ENCODE measurements at places on chromosomes 7 and 10.

- no peak for DNase-seq
- H3K4me3 ChIP-seq, result no peak overlapping the region
- peaks cover 5% of the 10 kb centered on the region for H3K4me1 ChIP-seq
- H3K27me3 ChIP-seq, result peaks cover 6% of the 10 kb centered on the region
Observed at GRCh38 chr7:112124061-112124766, 82.0 kb downstream of the DOCK4 start.

DNA sequence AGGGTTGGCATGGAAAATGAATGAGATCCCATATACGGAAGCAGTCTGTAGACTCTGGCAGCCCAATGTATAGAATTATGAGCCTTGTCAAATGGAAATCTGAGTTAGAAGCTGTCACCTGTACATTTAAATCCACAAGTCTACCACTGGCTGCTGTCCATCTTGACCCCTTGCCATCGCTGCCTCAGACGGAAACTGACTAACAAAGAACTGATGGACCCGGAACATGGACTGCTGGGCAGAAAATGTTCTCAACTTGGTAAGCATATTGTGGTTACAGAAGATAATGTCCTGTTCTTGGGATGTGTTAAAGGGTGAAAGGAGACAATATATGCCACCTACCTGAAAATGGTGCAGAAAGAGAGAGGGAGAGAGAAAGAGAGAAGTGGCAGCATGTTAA is 37.5 kb downstream of the PARP12 start:
- no peak for DNase-seq
- peaks cover 8% of the 10 kb centered on the region for H3K4me1 ChIP-seq
- no peak overlapping the region for H3K27ac ChIP-seq
- H3K36me3 ChIP-seq, result peaks cover 6% of the 10 kb centered on the region

DNA sequence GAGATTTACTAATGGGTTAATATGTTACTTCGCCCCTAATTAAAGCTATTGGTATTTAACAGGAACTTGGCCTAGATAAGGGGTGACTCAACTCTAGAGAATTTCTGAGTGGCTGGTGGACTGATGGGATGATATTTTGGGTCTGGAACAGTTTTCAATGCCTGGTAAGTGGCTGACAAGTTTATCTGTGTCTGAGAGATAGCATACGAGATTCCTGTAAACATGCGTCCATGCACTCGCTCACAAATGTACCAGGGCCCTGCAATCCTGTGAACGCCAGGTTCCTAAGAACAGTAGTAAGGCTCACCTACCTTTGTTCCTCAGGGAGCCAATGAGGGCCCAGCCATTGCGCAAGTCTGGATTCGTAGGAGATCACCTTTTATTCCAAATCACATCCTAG is 683.8 kb upstream of the ANKRD30A start:
- H3K4me3 ChIP-seq, result no peak overlapping the region
- DNase-seq, result no peak
- no peaks in the 10 kb centered on the region for H3K27me3 ChIP-seq
- H3K27ac ChIP-seq, result no peak overlapping the region
- H3K4me1 ChIP-seq, result no peaks in the 10 kb centered on the region
- no peaks in the 10 kb centered on the region for H3K36me3 ChIP-seq

- H3K36me3 ChIP-seq, result no peaks in the 10 kb centered on the region
- H3K4me1 ChIP-seq, result peaks cover 13% of the 10 kb centered on the region
- DNase-seq, result no peak
- H3K4me3 ChIP-seq, result no peak overlapping the region
- H3K27me3 ChIP-seq, result peaks cover 14% of the 10 kb centered on the region
Observed at GRCh38 chr10:29628311-29628710, 6.5 kb downstream of the SVIL start.

DNA sequence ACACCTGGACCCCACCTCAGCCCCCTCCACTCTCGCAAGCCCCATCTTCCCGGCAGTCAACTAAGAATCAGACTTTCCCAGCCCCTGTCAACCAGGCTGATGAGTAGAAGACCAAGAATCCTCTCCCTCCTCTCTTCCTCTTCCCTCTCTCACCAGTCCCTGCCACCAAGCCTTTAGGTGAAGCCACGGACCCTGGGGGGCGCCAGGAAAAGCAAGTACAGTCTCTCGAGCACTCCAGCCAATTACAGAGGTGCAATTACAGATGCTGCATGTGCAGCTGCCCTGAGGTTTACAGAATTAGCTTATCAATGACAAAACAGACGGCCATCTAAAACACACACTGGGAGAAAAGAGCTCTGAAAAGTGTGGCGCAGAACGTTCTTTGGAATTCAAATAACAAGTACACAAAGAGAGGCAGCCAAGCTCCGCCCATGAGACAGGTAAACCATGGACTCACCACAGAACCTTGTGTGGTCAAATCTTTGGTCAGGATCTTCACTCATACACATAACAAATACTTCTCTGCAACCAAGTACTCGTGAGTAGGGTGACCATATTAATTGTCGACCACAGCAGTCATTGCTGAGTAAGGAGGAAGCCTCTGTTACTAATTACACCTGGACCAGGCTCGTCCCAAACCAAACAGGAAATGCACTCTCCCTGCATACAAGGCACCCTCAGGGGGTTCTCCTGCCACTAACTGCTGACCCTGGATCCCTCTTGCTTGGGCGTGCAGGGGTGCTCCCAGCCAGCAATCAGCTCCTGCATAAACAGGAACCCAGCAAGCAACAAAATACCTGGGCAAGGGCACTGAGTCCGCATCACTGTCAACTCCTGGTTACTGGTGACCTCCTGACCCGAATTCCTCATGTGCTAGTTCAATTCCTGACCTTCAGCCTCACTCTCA is 189.2 kb downstream of the FAM107B start:
- peaks cover 25% of the 10 kb centered on the region for H3K36me3 ChIP-seq
- H3K27ac ChIP-seq, result peak overlapping the region; percentile 98
- H3K4me3 ChIP-seq, result no peak overlapping the region
- no peak for DNase-seq
- peaks cover 63% of the 10 kb centered on the region for H3K4me1 ChIP-seq

- no peak overlapping the region for H3K4me3 ChIP-seq
- peaks cover 13% of the 10 kb centered on the region for H3K36me3 ChIP-seq
- H3K4me1 ChIP-seq, result peaks cover 22% of the 10 kb centered on the region
- no peak for DNase-seq
- H3K27ac ChIP-seq, result no peak overlapping the region
Observed at GRCh38 chr10:22635650-22636049, 78.7 kb downstream of the PIP4K2A start.

- H3K4me3 ChIP-seq, result no peak overlapping the region
- DNase-seq, result no peak
- H3K36me3 ChIP-seq, result no peaks in the 10 kb centered on the region
- H3K27me3 ChIP-seq, result peaks cover 34% of the 10 kb centered on the region
- H3K4me1 ChIP-seq, result no peaks in the 10 kb centered on the region
Observed at GRCh38 chr10:48931188-48931587, 8.5 kb downstream of the LRRC18 start.

DNA sequence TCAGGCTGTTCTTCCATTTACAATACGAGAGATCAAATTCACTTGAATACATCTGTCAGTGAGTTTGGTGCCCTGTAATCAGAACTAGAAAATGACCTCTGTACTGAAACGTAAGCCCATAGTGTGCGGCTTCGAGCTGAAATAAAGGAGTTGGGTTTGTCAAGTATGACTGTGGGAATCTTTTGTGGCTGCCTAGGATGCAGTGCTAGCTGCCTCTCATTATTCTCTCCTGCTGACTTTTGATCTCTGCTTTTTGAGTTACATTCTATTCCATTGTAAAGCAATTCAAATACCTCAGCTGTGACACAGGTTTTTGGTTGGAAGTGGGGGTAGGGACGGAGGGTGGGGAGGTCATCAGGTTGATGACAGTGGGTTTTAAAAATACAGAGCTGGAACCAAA is 40.4 kb downstream of the ICA1 start:
- no peak overlapping the region for H3K27ac ChIP-seq
- H3K4me3 ChIP-seq, result no peak overlapping the region
- peaks cover 10% of the 10 kb centered on the region for H3K4me1 ChIP-seq
- no peak for DNase-seq
- no peaks in the 10 kb centered on the region for H3K36me3 ChIP-seq
- peaks cover 9% of the 10 kb centered on the region for H3K27me3 ChIP-seq

DNA sequence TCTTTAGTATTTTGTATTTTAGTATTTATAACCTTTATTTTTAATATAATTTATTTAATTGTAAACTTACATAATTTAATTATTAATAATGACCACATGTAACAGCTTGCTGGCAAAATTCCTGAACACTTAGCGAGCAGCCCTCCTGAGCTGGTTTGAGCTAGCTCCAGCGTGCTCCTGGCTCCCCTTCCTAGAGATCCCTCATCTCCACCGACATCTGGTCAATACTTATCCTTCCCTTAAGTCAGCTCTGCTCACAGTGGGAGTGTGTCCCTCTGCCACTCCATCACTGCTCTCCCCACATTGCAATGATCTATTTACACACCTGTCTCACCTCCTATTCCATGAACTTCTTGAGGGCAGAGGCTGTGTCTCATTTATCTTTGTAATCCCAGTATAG is 20.6 kb upstream of the TBXAS1 start:
- peaks cover 7% of the 10 kb centered on the region for H3K4me1 ChIP-seq
- H3K36me3 ChIP-seq, result 0 out of 2 replicates have a peak, but pooled peaks cover under 1% of the 10 kb centered on the region
- H3K27ac ChIP-seq, result no peak overlapping the region
- no peak overlapping the region for H3K4me3 ChIP-seq
- H3K27me3 ChIP-seq, result peaks cover 29% of the 10 kb centered on the region
- DNase-seq, result no peak

DNA sequence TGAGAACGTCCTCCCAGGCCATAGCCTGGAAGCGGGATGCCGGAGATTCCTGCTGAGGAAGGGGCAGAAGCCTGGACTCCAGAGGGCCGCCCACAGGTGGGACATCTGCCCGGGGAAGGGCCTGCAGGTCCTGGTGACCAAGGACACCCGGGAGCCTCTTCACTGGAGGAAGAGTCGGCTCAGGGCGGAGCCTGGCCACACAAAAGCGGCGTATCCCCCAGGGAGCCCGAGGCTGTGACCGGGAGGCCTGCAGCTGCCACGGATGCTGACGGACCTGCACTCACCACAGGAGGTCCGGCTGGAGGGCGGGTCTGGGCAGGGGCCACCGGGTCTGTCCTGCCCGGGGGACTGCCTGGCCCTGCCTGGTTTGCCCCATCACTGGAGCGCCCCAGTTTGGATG is 15.5 kb upstream of the ADGRA1 start:
- no peaks in the 10 kb centered on the region for H3K36me3 ChIP-seq
- H3K27ac ChIP-seq, result no peak overlapping the region
- H3K4me1 ChIP-seq, result no peaks in the 10 kb centered on the region
- no peak overlapping the region for H3K4me3 ChIP-seq
- peaks cover 13% of the 10 kb centered on the region for H3K27me3 ChIP-seq
- DNase-seq, result no peak

- no peak for DNase-seq
- H3K27ac ChIP-seq, result peak overlapping the region; percentile 24
- no peak overlapping the region for H3K4me3 ChIP-seq
- H3K27me3 ChIP-seq, result no peaks in the 10 kb centered on the region
- H3K4me1 ChIP-seq, result peaks cover 43% of the 10 kb centered on the region
Observed at GRCh38 chr10:48556065-48556464, 48.8 kb downstream of the ARHGAP22 start.

DNA sequence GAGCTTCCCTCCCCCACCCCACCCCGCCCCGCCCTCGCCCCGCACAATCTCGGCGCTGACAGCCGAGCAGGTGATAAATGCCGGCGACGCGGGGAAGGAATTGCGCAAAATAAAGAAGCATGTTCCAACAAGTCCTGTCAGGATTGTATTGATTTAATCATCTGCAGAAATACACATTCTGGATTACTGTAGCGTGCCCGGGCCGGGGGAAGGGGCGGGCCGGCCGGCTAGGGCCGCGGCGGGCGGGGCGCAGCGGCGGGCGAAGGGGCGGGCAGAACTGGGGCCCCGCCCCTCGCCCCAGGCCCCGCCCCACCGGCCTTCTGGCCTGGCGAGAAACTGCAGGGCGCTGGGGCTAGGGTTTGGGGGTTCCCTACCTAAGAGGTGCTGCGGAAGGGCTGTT is 88.9 kb upstream of the PAX2 start:
- H3K27ac ChIP-seq, result no peak overlapping the region
- no peak for DNase-seq
- H3K36me3 ChIP-seq, result no peaks in the 10 kb centered on the region
- H3K4me1 ChIP-seq, result peaks cover 16% of the 10 kb centered on the region

- peak overlapping the region; percentile 3 for H3K27ac ChIP-seq
- H3K4me3 ChIP-seq, result no peak overlapping the region
- no peak for DNase-seq
Observed at GRCh38 chr7:46029111-46029704, 108.1 kb upstream of the IGFBP3 start.
